Epithelial cell of proximal tubule (primary cell): ENCODE measurements at places on chromosomes 12 and 14. TPM values are rescaled to one million over a fixed set of nuclear protein-coding genes. Genes with fewer than 3 reads are reported as not detected.

METTL17 gene
- total RNA-seq: 63.5 and 118 TPM in 2 replicates

DYRK4 gene
- total RNA-seq: 31.5 and 38.9 TPM in 2 replicates

HOXC10 gene
- total RNA-seq: 9.5 and 15.7 TPM in 2 replicates

MANSC4 gene
- total RNA-seq: not detected in 2 replicates

DNA sequence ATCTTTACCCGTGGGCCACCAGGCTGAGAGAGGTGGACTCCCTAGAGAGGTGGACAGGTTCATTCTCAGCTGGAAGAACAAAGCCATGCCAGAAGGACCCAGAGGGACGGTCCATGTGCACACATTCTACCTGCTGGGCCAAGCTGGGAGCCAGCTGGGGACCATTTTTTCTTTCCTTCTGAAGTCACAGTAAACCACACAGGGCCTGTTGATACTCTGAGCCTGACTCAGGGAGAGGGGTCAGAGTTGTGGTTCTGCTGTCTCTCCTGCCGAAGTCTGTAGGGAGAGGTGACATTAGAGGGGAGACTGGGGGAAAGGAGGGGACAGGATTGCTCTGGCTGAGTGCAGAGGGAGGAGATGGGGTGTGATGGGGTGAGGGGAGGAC lies 148.6 kb downstream of the TSPAN9 start:
- DNase-seq: no peak

DNA sequence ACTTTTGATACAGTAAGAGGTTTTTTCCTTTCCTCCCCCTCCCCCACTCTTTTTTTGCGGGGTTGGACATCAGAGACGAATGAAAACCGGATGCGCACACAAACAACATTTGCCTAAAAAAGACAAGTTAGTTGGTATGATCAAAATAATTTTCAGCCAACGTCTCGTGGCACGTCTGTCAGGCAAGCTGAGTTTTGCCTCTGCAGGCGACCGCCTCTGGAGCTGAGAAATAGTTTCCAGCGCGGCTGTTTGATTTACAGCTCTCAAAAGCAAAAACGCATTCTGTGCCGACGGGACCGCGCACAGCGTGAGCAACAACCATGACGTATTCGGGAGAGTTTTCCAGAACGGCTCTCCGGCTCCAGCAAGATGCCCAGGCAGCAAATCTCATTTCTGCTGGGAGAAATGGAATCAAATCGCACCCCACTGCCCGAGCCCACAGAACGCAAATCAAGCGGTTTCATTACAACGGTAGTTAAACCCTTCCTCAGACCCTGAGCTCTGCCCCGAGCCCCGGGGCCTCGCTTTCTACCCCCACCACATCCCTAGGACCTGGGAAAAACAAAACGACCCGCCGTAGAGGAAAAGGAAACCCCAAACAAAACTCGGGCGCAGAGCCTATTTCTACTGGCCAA lies 14.2 kb upstream of the CALM1 start:
- no peak for DNase-seq

- no peak for DNase-seq
These were observed 218.3 kb upstream of the CPNE8 start for GRCh38 chr12:39123580-39124253.

GRCh38 chr14:25411781-25412757 lies 362.1 kb upstream of the STXBP6 start:
- no peak for DNase-seq

- DNase-seq: no peak
These were observed 81.0 kb downstream of the PTPN21 start for GRCh38 chr14:88473791-88474190.

- no peak for DNase-seq
These were observed 164.2 kb downstream of the ALG10 start for GRCh38 chr12:34186492-34186891.

DNA sequence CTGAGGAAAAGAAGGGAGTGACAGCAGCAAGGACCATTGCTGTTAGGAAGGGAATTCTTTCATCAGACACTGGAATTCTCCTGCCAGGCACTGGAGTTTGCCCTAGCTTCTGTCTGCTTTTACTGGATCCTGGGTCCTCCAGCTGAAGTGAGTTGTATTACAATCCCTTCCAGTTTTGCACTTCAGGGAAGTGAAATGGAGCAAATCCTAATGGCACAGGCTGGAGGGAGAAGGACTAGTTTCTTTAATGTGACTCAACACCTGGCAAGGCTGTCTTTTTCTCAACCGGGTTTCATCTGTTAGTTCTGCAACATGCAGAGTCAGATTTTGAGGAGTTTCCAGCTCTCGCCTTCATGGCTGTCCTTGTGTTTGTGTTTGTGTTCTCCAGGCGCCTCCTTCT lies 45.8 kb downstream of the ETV6 start:
- DNase-seq: peak; percentile 52

DNA sequence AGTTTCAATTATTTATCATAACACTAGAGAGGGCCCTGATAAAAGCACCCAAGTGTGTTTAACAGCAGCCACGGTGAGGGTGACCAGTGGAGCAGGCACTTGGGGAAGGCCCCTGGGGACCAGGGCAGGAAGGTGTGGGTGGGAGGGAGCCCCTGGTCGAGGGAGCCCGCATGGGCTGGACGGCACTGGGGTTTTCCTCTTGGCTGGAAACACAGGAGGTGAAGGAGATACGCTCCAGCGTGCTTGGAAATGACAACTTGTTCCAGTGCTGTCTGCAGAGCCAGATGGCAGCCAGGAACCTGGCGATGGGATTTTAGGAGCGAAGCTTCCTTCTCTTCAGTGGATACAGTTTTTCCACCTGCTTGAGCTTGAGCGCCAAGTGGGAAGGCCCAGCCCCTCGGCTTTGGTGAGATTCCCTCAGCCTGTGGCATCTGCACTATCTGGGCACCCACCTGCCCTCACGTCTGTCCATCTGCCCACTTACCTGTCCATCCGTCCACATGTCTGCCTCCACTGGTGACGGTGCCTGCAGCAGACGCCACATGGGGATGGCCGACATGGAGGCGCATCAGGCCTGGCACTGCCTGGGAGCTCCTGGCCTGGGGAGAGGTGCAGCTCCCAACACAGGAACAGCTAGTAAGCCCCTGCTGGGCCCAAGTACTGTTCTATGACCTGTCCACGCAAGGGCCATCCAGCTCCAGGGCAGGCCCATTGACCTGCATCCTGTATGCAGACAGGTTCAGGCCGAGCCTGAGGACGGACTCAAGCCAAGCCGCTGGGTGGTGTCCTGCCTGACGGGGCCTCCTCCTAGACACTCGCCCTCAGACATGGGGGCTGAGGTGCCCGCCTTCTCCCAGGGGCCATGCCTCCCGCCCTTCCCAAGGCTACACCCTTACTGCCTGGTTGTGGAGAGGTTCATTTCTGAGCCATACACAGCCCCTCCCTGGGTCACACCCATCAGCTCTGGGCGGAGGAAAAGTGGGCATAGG lies 192.2 kb upstream of the C14orf180 start:
- no peak for DNase-seq
